ENCODE measurements at places on chromosomes 6 and 20. TPM values are rescaled to one million over a fixed set of nuclear protein-coding genes. Genes with fewer than 3 reads are reported as not detected.

DNA sequence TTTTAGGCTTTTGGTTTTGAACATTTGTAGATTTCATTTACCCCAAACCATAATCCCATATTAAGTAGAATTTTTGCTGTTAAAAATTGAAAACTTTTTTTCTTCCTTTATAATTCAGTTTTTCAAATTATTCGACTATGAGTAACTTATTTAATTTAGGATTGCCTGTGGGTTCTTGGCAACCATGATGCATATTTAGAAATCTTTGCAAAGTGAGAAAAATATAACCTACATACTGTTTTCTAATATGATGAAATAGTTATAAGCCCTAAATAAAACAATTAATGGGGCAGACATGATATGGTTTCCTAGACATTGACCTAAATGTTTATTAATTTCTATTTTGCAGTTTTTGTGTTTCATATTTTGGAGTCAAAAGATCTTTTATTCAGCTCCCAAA lies 23.6 kb downstream of the NEDD9 start:
- DNase-seq, result no peak

GRCh38 chr6:14726816-14727493 lies 518.9 kb upstream of the JARID2 start:
- no peak for DNase-seq

DNA sequence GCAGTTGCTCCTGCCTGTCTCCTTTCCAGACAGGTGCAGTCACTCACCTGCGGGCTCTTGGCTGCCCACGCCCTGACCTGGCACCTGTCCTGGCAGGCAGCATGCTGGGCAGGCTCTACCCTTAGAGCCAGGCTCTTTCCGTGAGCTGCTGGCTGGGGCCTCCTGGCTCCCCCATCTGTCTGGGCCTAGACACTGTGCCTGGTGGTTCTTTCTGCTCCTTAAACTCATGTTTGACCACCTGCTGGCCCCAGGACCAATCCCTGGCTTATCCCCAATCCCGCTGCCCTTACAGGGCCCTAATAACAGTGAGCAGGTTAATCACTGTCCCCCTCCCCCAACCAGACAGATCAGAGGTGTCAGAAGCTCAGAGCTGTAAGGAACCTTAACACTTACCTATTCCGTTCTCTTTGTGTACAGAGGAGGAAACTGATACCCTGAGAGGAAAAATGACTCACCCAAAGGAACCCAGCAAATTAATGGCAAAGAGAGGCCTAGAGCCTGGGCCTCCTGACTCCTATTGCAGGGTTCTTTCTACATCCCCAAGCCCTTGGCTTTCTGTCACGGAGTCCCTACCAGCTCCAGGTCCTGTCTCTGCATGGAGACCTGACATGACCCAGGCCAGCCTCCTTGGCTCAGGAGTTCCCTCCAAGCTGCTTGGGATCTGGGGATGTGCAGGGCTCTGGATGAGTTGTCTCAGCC lies 54.7 kb downstream of the RAB44 start:
- DNase-seq, result peak; percentile 73

GRCh38 chr6:137136065-137136464 lies 37.4 kb downstream of the IL22RA2 start:
- DNase-seq, result no peak

- peak; percentile 83 for DNase-seq
These were observed 577 bp downstream of the LSM14B start for GRCh38 chr20:62122654-62123449.

DNA sequence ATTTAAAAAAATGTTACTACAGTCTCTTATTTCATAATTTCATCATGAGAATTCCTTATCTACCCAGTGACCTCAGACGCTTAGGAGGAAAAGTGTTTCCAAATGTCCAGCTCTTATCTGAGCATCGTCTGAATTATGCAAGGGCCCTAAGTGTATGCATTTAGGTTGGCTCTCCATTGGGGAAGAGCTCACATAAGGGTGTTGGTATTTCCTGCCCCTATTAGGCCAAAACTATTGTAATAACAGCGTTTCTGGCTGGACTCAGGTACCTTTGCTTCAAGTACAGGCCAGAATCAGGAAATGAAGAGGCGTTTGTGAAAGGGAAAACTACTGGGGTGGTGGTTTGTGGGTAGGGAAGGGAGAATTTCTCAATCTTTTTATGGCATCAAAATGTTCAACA lies 40.4 kb upstream of the SGK1 start:
- DNase-seq, result no peak

ZSCAN26 gene
- total RNA-seq, result 7.7 TPM

ARMH2 gene
- total RNA-seq, result 0.30 TPM

DNA sequence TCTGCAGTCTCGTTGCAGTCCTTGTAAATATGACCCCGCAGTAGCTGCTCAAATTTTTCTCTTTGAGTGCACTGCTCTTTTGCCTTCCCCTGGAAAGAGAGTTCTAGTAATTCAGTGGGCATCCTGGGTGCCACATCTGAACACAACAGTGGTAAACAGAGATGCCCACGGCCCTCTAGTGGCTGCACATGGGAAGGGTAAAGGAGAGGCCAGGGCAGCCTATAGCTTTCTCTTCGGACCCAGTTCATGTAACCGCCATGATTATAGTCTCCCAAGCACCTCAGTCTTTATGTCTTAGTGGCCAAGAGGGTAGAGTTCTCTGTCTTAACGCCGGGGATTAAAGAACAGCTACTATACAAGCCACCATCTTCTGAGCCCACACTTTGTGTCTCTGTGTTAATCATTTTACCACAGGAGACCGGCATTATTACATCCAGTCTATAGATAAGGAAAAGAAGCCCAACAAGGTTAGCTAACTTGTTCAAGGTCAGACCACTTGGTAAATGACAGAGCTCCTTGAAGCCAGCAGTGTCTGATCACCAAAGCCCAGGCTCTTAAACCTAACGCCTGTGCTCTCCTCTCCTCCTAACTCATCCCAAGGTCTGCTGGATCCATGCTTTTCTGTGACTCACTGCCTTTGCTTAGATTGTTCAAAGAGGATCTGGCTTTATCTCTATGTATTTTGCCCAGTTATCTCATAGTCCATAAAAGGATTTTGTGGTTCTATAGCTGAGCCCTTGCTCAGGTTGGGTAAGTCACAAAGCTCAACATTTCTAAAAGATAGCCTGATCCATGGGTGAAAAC lies 81.8 kb downstream of the ISM1 start:
- DNase-seq, result peak; percentile 83

KCNK5 gene
- total RNA-seq, result 33.8 TPM

DNA sequence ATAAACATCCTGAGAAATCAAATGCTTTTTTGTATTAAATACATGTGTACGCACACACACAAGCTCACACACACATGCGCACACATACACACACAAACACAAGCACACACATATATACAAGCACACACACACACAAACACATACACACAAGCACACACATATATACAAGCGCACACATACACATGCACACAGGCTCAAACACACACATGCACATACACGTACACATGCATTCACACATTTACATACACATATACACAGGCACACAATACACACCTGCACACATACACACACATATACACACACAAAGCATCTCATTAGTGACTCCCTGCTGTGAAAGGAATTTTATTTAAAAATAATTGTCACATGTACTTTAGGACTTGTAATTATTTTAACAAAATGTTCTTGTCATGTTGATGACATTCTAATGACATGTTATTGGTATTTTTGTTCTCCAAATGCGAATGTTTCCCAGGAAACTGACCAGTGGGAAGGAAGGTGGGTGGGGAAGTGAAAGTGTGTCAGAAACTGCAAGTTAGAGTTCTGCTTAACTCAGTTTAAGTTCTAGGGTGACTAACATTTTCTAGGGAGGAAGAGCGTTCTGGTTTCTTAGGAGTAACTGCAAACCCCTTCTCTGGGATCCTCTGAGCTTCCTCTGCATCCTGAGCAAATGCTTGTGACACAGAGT lies 113.9 kb upstream of the ZNF217 start:
- peak; percentile 78 for DNase-seq

DNA sequence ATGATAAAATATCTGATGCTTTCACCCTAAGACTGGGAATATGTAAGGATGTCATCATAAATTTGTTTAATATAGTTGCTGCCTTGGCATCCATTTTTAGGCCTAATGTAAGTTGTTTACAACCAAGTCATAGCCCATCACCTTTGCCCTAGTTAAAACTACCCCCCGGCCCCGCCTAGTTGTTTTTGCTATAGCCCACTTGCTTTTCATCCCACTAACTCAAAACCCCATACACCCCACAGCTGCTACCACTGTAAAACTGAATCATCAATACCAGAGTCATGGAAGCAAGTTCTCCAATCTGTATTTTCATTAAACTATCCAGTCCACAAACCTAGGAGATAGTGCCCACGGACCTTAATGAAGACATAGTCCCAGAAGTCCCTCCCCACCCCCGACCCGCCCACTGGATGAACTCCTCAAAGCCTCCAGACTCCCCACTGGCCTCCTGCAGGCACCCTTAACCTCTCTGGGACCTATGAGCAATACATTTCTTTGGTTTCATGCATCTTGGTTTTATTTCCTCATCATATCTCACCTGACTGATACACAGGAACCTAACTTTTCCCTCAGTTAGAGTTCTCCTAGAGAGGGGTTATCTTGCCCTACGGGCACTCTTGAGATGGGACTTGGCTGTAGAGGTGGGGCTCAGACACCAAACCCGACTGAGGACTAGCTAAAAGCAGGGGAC lies 12.5 kb upstream of the ZDHHC14 start:
- no peak for DNase-seq

FRMD1 gene
- not detected for total RNA-seq

Data from activated CD4-positive, alpha-beta T cell treated with anti-CD3 and anti-CD28 coated beads, Interleukin-2, amount 10 ng/mL, durations not matched to agents 24 days and 14 days (primary cell).